Ovary (tissue), 10 donors: ENCODE measurements at places on chromosomes 13 and 19. TPM values are rescaled to one million over a fixed set of nuclear protein-coding genes. Genes with fewer than 3 reads are reported as not detected.
A peak's percentile ranks its signal among the peaks of the same experiment; 100 is the strongest.

DNA sequence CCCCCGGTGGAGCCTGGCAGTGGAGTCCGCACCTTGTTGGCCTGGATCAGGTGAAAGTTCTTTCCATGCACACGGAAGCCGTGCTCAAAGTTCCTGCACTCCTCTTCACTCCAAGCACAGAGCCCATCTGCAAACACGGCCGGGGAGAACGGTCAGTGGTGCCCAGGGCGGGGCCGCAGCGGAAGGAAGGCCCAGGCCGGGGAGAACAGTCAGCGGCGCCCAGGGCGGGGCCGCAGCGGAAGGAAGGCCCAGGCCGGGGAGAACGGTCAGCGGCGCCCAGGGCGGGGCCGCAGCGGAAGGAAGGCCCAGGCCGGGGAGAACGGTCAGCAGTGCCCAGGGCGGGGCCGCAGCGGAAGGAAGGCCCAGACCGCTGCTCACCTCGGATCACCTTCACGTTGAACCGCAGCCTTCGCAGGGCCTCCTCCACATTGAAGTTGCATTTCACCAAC, 20.6 kb upstream of the PLPP2 start:
- H3K27ac ChIP-seq = no peak overlapping the region
- peaks cover 2% of the 10 kb centered on the region for H3K4me1 ChIP-seq
- H3K4me3 ChIP-seq = no peak overlapping the region

The UGGT2 gene
- 25.1 TPM for total RNA-seq

The RTBDN gene
- total RNA-seq = not detected

GRCh38 chr19:31139871-31140505, 209.2 kb downstream of the TSHZ3 start:
- H3K27me3 ChIP-seq = no peaks in the 10 kb centered on the region
- H3K36me3 ChIP-seq = no peaks in the 10 kb centered on the region
- no peak overlapping the region for H3K27ac ChIP-seq
- no peak for DNase-seq
- H3K4me3 ChIP-seq = no peak overlapping the region
- H3K4me1 ChIP-seq = no peaks in the 10 kb centered on the region

- H3K27ac ChIP-seq = no peak overlapping the region
- no peaks in the 10 kb centered on the region for H3K36me3 ChIP-seq
- no peak for DNase-seq
- no peaks in the 10 kb centered on the region for H3K4me1 ChIP-seq
These were observed 5.2 kb downstream of the TMEM255B start for GRCh38 chr13:113763961-113764792.

GRCh38 chr19:12786952-12787351, 4.3 kb upstream of the JUNB start:
- H3K4me1 ChIP-seq = peaks cover 17% of the 10 kb centered on the region
- no peaks in the 10 kb centered on the region for H3K27me3 ChIP-seq
- no peaks in the 10 kb centered on the region for H3K36me3 ChIP-seq

- H3K36me3 ChIP-seq = no peaks in the 10 kb centered on the region
- no peaks in the 10 kb centered on the region for H3K27me3 ChIP-seq
- H3K4me1 ChIP-seq = peaks cover 22% of the 10 kb centered on the region
- H3K4me3 ChIP-seq = no peak overlapping the region
- DNase-seq = peak; percentile 44
- no peak overlapping the region for H3K27ac ChIP-seq
These were observed 8.1 kb downstream of the STK11 start for GRCh38 chr19:1213391-1214286.

GRCh38 chr13:65090186-65090585, 2139.9 kb downstream of the PCDH9 start:
- no peak overlapping the region for H3K27ac ChIP-seq
- H3K27me3 ChIP-seq = no peaks in the 10 kb centered on the region
- DNase-seq = no peak
- H3K4me3 ChIP-seq = no peak overlapping the region
- no peaks in the 10 kb centered on the region for H3K36me3 ChIP-seq

The ZNF526 gene
- 5.5 TPM for total RNA-seq

GRCh38 chr13:44802491-44802890, 186.8 kb downstream of the NUFIP1 start:
- no peaks in the 10 kb centered on the region for H3K36me3 ChIP-seq
- DNase-seq = no peak
- H3K27me3 ChIP-seq = no peaks in the 10 kb centered on the region
- H3K27ac ChIP-seq = no peak overlapping the region

- no peak overlapping the region for H3K4me3 ChIP-seq
- H3K4me1 ChIP-seq = no peaks in the 10 kb centered on the region
- H3K27ac ChIP-seq = no peak overlapping the region
- no peaks in the 10 kb centered on the region for H3K27me3 ChIP-seq
- DNase-seq = no peak
These were observed 13.8 kb upstream of the COG6 start for GRCh38 chr13:39641645-39642044.

- no peak overlapping the region for H3K4me3 ChIP-seq
- no peaks in the 10 kb centered on the region for H3K36me3 ChIP-seq
- DNase-seq = no peak
These were observed 5.7 kb upstream of the CEACAM18 start for GRCh38 chr19:51472607-51473006.

- no peak overlapping the region for H3K4me3 ChIP-seq
- no peak for DNase-seq
- H3K27ac ChIP-seq = no peak overlapping the region
- H3K4me1 ChIP-seq = no peaks in the 10 kb centered on the region
- no peaks in the 10 kb centered on the region for H3K27me3 ChIP-seq
These were observed 62.7 kb downstream of the SLITRK1 start for GRCh38 chr13:83819611-83820010.

DNA sequence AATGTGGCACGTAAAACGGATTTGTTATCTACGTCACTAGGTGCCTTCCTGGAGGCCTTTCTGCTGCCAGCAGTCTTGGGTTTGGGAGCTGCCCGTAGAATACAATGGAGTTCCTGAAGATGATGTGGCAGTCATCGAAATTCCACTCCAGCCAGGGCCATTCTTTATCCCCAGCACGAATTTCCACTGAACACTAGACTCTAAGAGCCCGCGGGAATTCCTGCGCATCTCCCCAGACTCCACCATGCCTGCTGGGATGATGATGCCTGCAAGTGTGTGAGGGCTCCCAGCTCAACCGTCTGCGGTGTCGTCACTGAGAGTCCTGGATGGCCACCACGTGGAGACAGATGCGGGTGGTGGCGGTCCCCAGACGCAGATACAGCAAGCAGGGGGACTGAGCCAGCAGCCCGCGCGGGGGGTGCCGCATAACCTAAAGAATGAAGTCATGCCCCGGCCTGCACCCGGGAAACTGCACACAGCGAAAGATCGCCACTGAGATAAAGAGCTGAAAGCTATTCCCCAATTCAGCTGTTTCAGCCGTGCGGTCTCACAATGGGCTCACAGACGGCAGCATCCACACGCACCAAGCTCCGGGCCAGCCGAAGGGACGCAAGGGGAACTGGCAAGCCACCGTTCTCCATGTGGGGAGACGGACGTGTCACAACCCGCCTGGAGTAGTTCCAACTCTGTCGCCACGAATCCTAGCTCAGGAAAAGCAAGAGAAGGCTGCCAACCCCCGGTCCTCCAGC, 41.1 kb downstream of the COL4A1 start:
- no peaks in the 10 kb centered on the region for H3K27me3 ChIP-seq
- DNase-seq = no peak
- no peak overlapping the region for H3K27ac ChIP-seq
- H3K4me1 ChIP-seq = peaks cover 26% of the 10 kb centered on the region
- no peaks in the 10 kb centered on the region for H3K36me3 ChIP-seq

DNA sequence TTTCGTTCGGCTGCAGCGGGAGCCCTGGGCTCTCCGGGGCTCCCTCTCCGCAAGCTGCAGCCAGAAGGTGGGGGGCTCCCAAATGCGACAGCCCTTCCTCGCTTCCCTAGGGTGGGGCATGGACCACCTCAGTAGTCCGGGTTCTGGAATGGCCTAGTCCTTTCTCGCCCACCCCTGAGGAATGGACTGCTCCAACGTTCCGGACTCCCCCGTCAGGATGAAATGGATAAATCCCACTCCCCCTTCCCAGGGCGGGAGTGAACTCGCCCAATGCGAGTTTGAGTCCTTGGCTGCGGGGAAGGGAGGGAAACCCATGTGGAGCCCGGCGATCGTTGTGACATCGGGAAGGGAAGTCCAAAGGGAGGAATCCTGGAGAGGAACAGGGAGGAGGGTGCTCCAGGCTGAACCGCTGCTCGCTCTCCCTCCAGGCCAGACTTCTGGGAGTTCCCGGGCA, 5.5 kb downstream of the HRC start:
- peak overlapping the region; percentile 42 for H3K4me3 ChIP-seq
- DNase-seq = peak; percentile 62
- peak overlapping the region; percentile 33 for H3K27ac ChIP-seq
- H3K36me3 ChIP-seq = no peaks in the 10 kb centered on the region
- H3K27me3 ChIP-seq = no peaks in the 10 kb centered on the region
- peaks cover 4% of the 10 kb centered on the region for H3K4me1 ChIP-seq

The MARCHF2 gene
- total RNA-seq = 48.8 TPM

- no peak for DNase-seq
- no peaks in the 10 kb centered on the region for H3K36me3 ChIP-seq
- no peak overlapping the region for H3K4me3 ChIP-seq
- no peaks in the 10 kb centered on the region for H3K27me3 ChIP-seq
- no peak overlapping the region for H3K27ac ChIP-seq
These were observed 26.3 kb downstream of the UBXN6 start for GRCh38 chr19:4431296-4431695.

GRCh38 chr13:26168237-26168814, 53.8 kb downstream of the RNF6 start:
- H3K27ac ChIP-seq = no peak overlapping the region
- no peaks in the 10 kb centered on the region for H3K27me3 ChIP-seq
- no peak overlapping the region for H3K4me3 ChIP-seq
- no peaks in the 10 kb centered on the region for H3K36me3 ChIP-seq
- no peak for DNase-seq
- H3K4me1 ChIP-seq = no peaks in the 10 kb centered on the region

DNA sequence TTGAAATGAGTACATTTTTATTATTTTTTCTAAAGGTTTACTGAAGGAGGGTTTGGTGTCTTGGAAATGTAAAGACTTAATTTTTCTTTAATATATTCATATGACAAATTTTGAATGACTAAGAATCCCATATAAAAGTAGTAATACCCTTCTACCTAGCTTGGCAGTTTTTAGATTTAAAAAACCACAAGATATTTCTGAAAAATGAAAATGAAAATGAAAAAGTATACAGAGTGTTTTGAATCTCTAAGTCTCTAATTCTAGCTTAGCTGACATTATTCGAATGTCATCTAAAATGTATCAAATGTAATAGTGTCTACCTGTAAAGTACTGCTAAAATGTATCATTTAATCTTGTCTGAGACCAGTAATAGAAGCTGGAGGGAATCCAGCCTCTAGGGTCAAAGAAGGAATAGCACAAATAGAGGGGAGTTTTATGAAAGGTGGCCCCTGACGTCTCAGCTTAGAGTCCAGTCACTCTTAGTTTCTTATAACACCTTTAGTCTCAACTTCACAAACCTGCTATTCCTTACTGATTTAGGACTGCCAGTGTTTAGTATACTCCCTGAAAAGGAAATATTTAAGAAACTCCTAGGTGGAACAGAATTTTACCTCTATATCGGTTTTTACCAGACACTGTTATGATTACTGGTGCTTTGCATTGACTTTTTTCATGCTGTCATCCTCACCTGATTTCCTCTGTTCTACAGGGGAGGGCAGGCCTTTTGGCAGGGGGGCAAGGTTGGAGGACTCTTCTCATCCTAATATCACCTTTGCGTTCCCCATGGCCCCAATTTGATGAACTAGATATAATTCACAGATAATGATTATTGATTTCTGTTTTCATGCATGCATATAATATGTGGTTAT, 16.2 kb upstream of the MIR17HG start:
- no peak for DNase-seq
- no peaks in the 10 kb centered on the region for H3K27me3 ChIP-seq
- H3K36me3 ChIP-seq = no peaks in the 10 kb centered on the region
- no peak overlapping the region for H3K4me3 ChIP-seq
- H3K4me1 ChIP-seq = no peaks in the 10 kb centered on the region

GRCh38 chr13:50309318-50309717, 294.1 kb downstream of the KCNRG start:
- H3K4me3 ChIP-seq = no peak overlapping the region
- no peaks in the 10 kb centered on the region for H3K27me3 ChIP-seq
- H3K4me1 ChIP-seq = no peaks in the 10 kb centered on the region
- H3K27ac ChIP-seq = no peak overlapping the region
- no peak for DNase-seq

The ERICH4 gene
- total RNA-seq = not detected

The C19orf67 gene
- not detected for total RNA-seq

GRCh38 chr13:44873461-44873860, 115.8 kb downstream of the NUFIP1 start:
- no peaks in the 10 kb centered on the region for H3K27me3 ChIP-seq
- H3K4me1 ChIP-seq = no peaks in the 10 kb centered on the region
- H3K4me3 ChIP-seq = no peak overlapping the region

The PRDX2 gene
- total RNA-seq = 264 TPM

The KLK2 gene
- total RNA-seq = not detected

DNA sequence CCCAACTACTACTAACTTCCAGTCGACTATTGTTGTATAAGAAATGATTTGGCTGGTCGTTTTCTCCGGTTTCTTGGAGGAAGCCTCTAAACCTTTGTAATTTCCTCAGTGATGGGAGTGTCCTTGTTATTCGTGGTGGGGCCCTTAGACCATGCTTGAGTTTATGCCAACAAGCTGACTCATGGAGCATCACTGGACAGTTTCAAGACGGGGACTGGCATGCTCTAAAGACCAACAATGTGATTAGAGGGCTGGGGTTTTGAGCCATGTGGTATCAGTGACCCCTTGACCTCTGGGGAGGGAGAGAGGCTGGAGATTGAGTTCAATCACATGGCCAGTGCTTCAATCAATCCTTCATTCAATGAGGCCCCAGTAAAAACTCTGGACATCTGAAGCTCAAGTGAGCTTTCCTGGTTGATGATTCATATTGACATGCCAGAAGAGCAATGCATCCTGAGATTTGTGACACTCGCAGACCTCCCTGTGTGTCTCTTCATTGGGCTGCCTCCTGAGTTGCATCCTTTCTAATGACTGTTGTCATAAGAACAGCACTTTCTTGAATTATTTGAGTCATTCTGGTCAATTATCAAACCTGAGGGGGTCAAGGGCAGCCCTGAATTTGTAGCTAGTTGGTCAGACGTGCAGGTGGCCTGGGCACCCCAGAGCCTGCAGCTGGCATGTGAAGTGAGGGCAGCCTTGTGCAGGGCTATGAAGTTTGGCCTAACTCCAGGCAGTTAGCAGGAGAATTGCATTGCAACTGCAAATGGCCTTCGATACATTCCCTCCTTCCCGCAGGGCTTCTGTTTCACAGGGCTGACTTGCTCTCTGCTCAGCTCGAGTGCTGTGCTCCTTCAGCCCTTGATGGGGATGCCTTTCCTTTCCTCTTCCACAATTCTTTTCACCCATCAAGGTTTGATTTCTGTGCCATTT, 246.5 kb downstream of the FGF9 start:
- no peaks in the 10 kb centered on the region for H3K27me3 ChIP-seq
- no peaks in the 10 kb centered on the region for H3K36me3 ChIP-seq
- DNase-seq = no peak
- H3K4me3 ChIP-seq = no peak overlapping the region
- H3K27ac ChIP-seq = no peak overlapping the region

The FFAR2 gene
- not detected for total RNA-seq

DNA sequence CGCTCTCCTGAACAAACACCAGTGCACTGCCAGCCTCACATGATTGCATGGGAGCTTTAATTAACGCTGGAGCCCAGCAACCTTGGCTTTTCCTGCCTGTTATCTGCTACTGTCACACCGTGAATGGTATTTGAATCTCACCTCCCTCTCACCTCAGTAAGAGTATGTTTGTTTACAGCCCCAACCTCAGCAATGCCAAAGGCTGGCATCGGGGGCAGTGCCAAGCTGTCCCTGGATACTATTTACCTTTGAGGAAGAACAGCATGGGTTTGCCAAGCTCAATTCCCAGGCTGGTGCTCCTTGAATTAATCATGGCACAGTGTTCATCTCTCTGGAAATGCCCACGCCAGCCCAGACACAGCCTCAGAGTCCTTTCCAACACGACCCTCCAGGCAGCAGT, 57.2 kb upstream of the SERPINE3 start:
- no peaks in the 10 kb centered on the region for H3K27me3 ChIP-seq
- H3K4me3 ChIP-seq = no peak overlapping the region
- no peak overlapping the region for H3K27ac ChIP-seq
- no peaks in the 10 kb centered on the region for H3K36me3 ChIP-seq
- no peaks in the 10 kb centered on the region for H3K4me1 ChIP-seq
